Pancreas (tissue), 10 donors: ENCODE measurements at places on chromosomes 5 and 9. TPM values are rescaled to one million over a fixed set of nuclear protein-coding genes. Genes with fewer than 3 reads are reported as not detected.

The KIF20A gene
- total RNA-seq, result not detected

The STPG3 gene
- not detected for total RNA-seq

The ZMYND19 gene
- 9.5 TPM for total RNA-seq

The TMEM215 gene
- not detected for total RNA-seq

The OR1N1 gene
- total RNA-seq, result not detected

The UQCRQ gene
- total RNA-seq, result 166 TPM

The PGM5 gene
- 2.2 TPM for total RNA-seq

The IL17B gene
- not detected for total RNA-seq

The PPP1R26 gene
- 11.9 TPM for total RNA-seq

The TAF11L10 gene
- total RNA-seq, result not detected

The LCN15 gene
- total RNA-seq, result not detected

The PSAT1 gene
- 16.5 TPM for total RNA-seq

The SPACA9 gene
- 1.8 TPM for total RNA-seq

The GMCL2 gene
- not detected for total RNA-seq

The FRRS1L gene
- total RNA-seq, result 0.63 TPM

GRCh38 chr9:86253577-86253976 lies 5.9 kb downstream of the C9orf153 start:
- no peak overlapping the region for H3K27ac ChIP-seq
- no peak for DNase-seq

GRCh38 chr5:58972301-58972700 lies 389.4 kb downstream of the RAB3C start:
- no peaks in the 10 kb centered on the region for H3K27me3 ChIP-seq
- DNase-seq, result no peak
- no peak overlapping the region for H3K27ac ChIP-seq
- no peaks in the 10 kb centered on the region for H3K36me3 ChIP-seq
- no peaks in the 10 kb centered on the region for H3K4me1 ChIP-seq
- no peak overlapping the region for H3K4me3 ChIP-seq

DNA sequence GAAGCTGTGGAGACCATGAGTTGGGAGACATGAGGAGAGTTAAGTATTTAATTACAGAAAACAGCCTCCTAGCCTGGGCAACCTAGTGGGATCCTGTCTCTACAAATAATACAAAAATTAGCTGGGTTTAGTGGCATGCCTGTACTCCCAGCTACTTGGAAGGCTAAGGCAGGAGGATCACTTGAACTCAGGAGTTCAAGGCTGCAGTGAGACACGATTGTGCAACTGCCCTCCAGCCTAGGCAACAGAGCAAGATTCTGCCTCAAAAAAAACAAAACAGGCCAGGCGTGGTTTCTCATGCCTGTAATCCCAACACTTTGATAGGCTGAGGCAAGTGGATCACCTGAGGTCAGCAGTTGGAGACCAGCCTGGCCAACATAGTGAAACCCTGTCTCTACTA lies 52.6 kb downstream of the AQP7 start:
- DNase-seq, result no peak
- no peak overlapping the region for H3K27ac ChIP-seq
- no peak overlapping the region for H3K4me3 ChIP-seq
- H3K4me1 ChIP-seq, result peaks cover 7% of the 10 kb centered on the region
- H3K36me3 ChIP-seq, result peaks cover 42% of the 10 kb centered on the region

DNA sequence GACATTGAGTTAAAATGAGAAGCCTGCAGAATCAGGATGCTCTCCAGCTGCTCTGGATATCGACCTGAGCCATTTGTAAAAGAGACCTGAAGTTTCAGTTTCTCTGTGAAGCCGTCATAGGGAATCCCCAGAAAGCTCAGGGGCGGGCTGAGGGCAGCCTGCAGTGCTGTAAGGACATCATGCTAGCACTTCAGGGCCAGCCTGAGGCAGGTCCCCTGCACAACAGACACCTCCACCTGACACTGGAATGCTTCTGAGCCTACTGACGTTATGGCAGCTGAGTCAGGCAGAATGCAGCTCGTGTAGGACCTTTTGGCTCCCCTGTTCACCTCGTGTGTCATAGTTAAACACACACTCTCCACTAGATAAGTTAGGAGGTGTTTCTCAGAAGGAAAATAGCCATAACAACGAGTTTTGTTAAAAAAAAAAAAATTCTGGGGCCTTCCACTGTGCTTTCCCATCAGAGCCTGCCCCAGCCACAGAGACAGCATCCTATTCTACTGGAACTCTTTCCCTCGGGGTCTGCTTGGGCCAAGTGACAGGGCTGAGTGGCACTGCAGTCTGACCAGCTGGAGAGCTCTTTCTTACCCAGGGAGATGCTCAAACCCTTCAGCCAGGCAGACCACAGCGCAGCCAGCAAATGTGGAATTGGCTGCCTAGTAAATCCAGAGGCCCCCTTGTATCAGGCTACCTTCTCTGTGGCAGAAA lies 354.9 kb downstream of the DIRAS2 start:
- no peak for DNase-seq
- no peaks in the 10 kb centered on the region for H3K36me3 ChIP-seq
- no peak overlapping the region for H3K4me3 ChIP-seq
- H3K27ac ChIP-seq, result no peak overlapping the region

DNA sequence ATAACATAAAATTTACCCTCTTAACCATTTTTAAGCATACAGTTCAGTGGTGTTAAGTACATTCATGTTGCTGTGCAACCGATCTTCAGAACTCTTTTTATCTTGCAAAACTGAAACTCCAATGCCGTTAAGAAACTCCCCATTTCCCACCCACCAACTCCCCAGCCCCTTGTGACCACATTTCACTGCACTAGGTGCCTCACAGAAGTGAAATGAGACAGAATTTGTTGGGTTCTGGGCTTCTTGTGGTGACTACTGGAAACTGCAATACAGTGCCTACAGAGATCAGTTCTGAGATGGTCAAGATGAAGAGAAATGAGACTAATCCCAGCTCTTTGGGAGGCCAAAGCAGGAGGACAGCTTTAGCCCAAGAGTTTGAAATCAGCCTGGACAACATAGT lies 202.1 kb upstream of the SLC30A5 start:
- H3K27ac ChIP-seq, result no peak overlapping the region
- no peaks in the 10 kb centered on the region for H3K4me1 ChIP-seq
- no peak overlapping the region for H3K4me3 ChIP-seq
- no peak for DNase-seq

DNA sequence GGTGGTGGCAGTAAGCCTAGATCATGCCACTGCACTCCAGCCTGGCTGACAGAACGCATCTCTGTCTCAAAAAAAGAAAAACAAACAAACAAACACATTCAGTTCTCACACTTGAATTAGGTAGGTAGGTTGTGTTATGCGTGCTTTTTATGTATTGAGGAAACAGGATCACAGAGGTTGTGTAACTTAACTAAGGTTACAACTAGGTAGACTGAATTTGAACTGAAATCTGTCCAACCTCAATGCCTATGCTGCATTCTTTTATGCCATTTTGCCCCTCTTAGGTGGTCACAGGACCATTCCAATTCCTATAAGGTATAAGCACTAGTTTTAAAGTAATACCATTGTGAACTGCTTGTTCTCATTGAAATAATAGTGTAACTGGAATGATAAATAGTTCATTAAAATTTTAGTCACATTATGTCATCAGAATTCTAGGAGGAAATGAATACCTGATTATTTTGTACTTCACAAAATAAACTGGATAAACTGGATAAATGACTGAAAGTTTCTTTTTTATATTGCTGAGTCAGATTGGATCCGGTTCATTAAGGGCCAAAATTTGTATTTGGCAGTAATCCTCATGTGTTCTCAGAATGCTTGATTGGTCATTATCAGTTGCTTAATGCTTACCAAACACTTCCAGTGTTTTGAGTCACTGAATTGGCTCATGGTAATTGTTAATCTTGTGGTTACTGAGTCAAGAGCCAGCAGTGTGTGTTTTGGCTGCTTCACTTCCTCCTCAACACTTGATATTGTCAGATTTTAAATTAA lies 7.1 kb downstream of the UBAP1 start:
- H3K27me3 ChIP-seq, result no peaks in the 10 kb centered on the region
- H3K4me1 ChIP-seq, result peaks cover 26% of the 10 kb centered on the region
- no peak overlapping the region for H3K4me3 ChIP-seq

GRCh38 chr9:126952205-126952977 lies 37.8 kb downstream of the RALGPS1 start:
- H3K27me3 ChIP-seq, result no peaks in the 10 kb centered on the region
- H3K27ac ChIP-seq, result no peak overlapping the region
- H3K36me3 ChIP-seq, result no peaks in the 10 kb centered on the region

GRCh38 chr9:16689351-16689938 lies 181.0 kb downstream of the BNC2 start:
- no peak overlapping the region for H3K4me3 ChIP-seq
- no peak for DNase-seq
- H3K4me1 ChIP-seq, result no peaks in the 10 kb centered on the region

GRCh38 chr5:28685794-28686193 lies 1647.4 kb upstream of the CDH9 start:
- no peaks in the 10 kb centered on the region for H3K4me1 ChIP-seq
- no peak for DNase-seq

GRCh38 chr9:9536523-9536922 lies 1076.3 kb downstream of the PTPRD start:
- no peak overlapping the region for H3K4me3 ChIP-seq
- H3K27ac ChIP-seq, result no peak overlapping the region
- no peaks in the 10 kb centered on the region for H3K36me3 ChIP-seq
- no peaks in the 10 kb centered on the region for H3K27me3 ChIP-seq
- no peaks in the 10 kb centered on the region for H3K4me1 ChIP-seq

- peaks cover 12% of the 10 kb centered on the region for H3K4me1 ChIP-seq
- no peaks in the 10 kb centered on the region for H3K27me3 ChIP-seq
- no peaks in the 10 kb centered on the region for H3K36me3 ChIP-seq
- H3K4me3 ChIP-seq, result no peak overlapping the region
- no peak overlapping the region for H3K27ac ChIP-seq
- DNase-seq, result no peak
These were observed 5.1 kb downstream of the CDO1 start for GRCh38 chr5:115811406-115811805.

GRCh38 chr9:19138084-19138483 lies 10.8 kb upstream of the PLIN2 start:
- H3K4me3 ChIP-seq, result no peak overlapping the region
- H3K4me1 ChIP-seq, result no peaks in the 10 kb centered on the region
- no peak for DNase-seq
- no peak overlapping the region for H3K27ac ChIP-seq
- H3K27me3 ChIP-seq, result no peaks in the 10 kb centered on the region
- no peaks in the 10 kb centered on the region for H3K36me3 ChIP-seq

DNA sequence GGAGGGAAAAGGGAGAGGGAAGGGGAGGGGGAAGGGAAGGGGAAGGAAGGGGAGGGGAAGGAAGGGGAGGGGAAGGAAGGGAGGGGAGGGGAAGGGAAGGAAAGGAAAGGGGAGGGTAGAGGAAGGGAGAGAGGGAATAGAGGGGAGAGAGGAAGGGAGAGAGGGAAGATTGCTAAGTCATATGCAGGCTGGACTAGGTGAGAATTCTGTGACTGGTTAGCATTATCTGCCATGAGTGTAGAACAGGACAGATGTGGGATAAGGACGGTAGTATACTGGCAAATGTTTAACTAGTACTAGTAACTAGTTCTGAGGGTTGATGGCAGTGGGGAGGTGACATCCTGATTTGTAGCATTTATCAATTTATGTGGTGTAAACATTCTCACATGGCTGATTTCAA lies 203.5 kb upstream of the RAD23B start:
- no peak for DNase-seq
- no peaks in the 10 kb centered on the region for H3K4me1 ChIP-seq
- H3K27me3 ChIP-seq, result no peaks in the 10 kb centered on the region
- H3K4me3 ChIP-seq, result no peak overlapping the region
- H3K36me3 ChIP-seq, result no peaks in the 10 kb centered on the region

- no peak overlapping the region for H3K27ac ChIP-seq
- no peak for DNase-seq
- no peaks in the 10 kb centered on the region for H3K36me3 ChIP-seq
- H3K27me3 ChIP-seq, result no peaks in the 10 kb centered on the region
These were observed 2.5 kb upstream of the PLAC8L1 start for GRCh38 chr5:146107901-146108300.

- no peaks in the 10 kb centered on the region for H3K27me3 ChIP-seq
- peak overlapping the region; percentile 78 for H3K27ac ChIP-seq
- H3K36me3 ChIP-seq, result no peaks in the 10 kb centered on the region
- no peak for DNase-seq
- H3K4me1 ChIP-seq, result peaks cover 11% of the 10 kb centered on the region
- H3K4me3 ChIP-seq, result peak overlapping the region; percentile 72
These were observed 641 bp downstream of the ATP6V1G1 start for GRCh38 chr9:114588210-114588609.

GRCh38 chr5:1376981-1377380 lies 32.1 kb upstream of the CLPTM1L start:
- H3K27ac ChIP-seq, result no peak overlapping the region
- no peaks in the 10 kb centered on the region for H3K27me3 ChIP-seq
- H3K4me3 ChIP-seq, result no peak overlapping the region
- DNase-seq, result no peak

- no peaks in the 10 kb centered on the region for H3K27me3 ChIP-seq
- H3K27ac ChIP-seq, result no peak overlapping the region
- peaks cover 11% of the 10 kb centered on the region for H3K4me1 ChIP-seq
These were observed 22.4 kb downstream of the NRG2 start for GRCh38 chr5:140020601-140021177.

DNA sequence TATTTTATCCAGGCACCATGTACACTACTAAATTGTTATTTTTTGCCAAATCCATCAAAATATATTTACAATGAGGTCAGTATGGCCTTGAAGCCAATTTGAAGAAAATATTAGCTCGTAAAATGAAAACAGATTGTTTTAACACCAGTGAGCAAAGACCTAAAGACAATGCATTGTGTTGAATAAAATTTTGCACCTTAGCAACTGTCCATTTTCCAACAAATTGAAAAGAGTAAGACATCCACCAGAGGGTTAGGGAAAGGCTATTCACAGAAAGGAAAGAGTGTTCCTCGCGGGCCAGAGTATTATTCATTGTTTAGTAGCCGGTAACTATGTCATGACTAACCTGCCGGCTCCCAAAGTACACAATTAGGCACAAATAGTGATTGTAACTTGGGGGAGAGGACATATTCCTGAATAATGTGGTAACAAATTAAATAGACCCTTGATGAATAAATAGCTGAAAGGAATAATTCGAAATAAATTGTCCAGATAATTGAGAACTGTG lies 213.3 kb downstream of the DNAH5 start:
- no peak for DNase-seq
- no peaks in the 10 kb centered on the region for H3K36me3 ChIP-seq
- H3K4me3 ChIP-seq, result no peak overlapping the region
- H3K27me3 ChIP-seq, result no peaks in the 10 kb centered on the region
- no peaks in the 10 kb centered on the region for H3K4me1 ChIP-seq

GRCh38 chr5:102638912-102639652 lies 116.0 kb upstream of the PAM start:
- no peak for DNase-seq
- no peaks in the 10 kb centered on the region for H3K27me3 ChIP-seq
- no peaks in the 10 kb centered on the region for H3K36me3 ChIP-seq
- no peak overlapping the region for H3K27ac ChIP-seq

DNA sequence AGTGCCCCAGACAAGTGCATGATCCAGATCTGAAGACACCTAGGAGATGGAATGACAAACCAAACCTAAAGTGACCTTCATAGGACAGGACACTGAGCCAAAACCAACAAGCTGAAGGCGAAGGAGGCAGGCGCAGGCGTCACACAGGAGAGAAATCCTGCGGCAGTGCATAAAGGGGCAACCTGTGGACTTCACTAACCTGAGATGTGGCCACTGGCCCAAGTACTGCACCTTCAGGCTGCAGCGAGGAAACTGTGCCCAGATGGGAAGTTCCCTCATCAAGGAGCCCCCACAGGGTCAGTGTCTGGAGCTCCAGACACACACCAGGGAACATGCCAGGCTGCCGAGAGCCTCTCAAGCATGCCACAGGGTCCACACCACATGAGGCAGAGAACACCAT lies 3.7 kb downstream of the IPPK start:
- no peaks in the 10 kb centered on the region for H3K4me1 ChIP-seq
- H3K27me3 ChIP-seq, result no peaks in the 10 kb centered on the region
- no peak overlapping the region for H3K27ac ChIP-seq
- no peaks in the 10 kb centered on the region for H3K36me3 ChIP-seq
- DNase-seq, result no peak
